ENCODE measurements at places on chromosomes 1 and 21.

DNA sequence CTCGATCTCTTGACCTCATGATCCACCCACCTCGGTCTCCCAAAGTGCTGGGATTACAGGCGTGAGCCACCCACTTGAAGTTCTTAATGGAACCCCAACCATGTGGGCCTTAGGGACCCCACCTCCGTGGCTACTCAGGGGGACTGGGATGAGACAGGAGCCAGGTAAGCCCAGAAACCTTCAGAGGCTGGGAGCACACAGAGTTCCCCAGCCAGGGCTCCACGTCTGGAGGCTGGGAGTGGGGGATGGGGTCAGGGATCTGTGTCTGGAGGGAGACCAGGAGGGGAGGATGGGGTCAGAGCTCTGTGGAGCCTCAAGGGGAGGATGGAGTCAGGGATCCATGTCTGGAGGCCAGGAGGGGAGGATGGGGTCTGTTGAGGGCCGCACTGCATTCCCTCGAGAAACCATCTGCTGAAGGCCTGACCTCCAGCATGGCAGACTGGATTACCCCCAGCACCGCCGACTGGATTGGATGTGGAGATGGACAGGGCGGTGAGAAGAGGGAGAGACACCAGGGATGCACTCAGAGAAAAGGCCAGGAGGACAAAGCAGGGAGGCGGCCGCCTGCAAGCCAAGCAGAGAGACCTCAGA is 2.1 kb upstream of the FTCD start:
- DNase-seq: peak; percentile 11

GRCh38 chr1:214154596-214155292 is 126.2 kb upstream of the SMYD2 start:
- DNase-seq: no peak

- DNase-seq: no peak
Observed at GRCh38 chr21:43829575-43830119, 35.4 kb upstream of the AGPAT3 start.

GRCh38 chr21:24824209-24824608 is 783.1 kb downstream of the MRPL39 start:
- DNase-seq: no peak

GRCh38 chr1:244092293-244092963 is 41.3 kb downstream of the ZBTB18 start:
- no peak for DNase-seq
